ENCODE measurements at places on chromosomes 3 and 15.

DNA sequence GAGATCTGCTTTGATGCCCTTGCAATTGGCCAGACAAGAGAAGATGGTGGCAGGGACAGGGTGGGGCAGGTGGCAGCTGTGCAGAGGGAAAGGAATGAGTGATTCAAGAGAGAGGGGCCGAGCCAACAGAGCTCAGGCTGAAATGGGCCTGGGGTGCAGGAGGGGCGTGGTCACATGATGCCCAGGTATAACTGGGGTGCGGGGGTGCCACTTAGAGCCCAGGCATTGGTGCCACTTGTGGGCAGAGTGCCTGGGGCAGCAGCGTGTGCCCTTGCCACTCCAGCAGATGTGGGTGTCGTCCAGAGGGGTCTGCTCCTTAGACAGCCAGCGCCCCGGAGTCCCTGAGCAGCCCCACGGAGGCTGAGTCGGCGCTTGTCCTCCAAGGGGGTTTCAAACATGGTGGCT is 88.7 kb downstream of the PLXNA1 start:
- DNase-seq, result no peak

DNA sequence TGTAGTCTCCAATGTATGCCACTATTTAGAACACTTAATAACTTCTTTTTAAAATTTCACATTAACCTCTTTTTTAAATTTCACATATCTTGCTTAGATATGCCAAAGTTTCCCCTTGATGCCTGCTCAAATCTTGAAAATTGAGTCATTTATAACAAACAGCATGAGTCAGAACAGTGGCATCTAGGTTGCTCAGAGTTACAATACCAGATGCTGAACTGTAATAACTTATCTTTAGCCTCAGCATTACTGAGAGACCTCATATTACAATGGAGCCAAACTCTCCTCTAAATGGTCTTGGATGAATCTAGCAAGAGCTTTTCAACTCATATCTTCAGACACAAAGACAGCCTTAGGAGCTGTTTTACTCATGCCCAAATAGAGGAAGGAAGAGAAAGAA is 439.3 kb upstream of the ARPP21 start:
- no peak for DNase-seq

GRCh38 chr3:107598926-107599771 is 76.4 kb downstream of the BBX start:
- DNase-seq, result peak; percentile 64

DNA sequence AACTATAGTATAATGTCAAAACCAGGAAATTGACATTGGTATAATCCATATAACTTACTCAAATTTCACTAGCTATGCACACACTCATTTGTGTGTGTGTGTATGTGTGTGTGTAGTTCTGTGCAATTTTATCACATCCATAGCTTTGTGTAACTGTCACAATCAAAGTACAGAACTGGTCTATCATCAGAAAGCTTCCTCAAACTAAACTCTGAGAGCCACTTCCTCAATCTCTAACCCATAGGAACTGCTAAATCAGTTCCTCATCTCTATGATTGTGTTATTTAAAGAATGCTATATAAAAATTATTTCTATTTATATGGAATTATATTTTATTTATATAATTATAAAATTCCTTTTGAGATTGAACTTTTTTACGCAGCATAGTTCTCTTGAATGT is 18.1 kb downstream of the LNP1 start:
- no peak for DNase-seq

- no peak for DNase-seq
These were observed 184.9 kb downstream of the ZBTB20 start for GRCh38 chr3:114962189-114962588.

- DNase-seq, result no peak
These were observed 13.9 kb upstream of the PODXL2 start for GRCh38 chr3:127614928-127615589.

DNA sequence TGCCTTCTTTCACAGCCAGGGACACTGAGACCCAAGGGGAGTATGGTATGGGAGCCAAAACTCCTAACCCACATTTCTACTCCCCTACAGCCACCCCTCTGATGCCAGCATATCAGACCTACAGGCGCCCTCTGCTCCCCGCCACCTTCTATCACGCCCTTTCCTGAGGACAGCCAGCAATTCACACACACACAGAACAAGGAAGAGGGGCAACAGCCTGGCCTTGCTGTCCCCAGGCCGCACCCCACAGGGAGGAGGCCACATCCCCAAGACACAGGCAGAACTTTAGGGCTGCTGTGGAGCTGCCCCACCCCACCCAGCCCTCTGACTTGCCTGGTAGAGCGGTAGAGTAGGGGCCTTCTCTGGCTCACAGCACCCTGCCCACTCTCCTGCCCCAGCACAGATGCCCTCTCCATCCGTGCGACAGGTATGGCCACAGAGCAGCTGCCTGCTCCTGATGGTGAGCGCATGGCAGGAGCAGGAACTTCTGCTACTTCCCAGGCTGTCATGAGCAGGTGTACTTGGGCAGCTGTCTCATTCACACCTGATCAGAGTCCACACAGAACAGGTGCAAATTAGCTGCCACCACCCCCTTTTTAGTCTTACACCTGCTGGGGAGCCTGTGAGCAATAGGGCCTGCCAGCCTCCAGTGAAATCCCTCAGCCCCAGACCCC is 33.4 kb downstream of the CCDC33 start:
- DNase-seq, result no peak

- DNase-seq, result no peak
These were observed 213.7 kb upstream of the ADAMTS9 start for GRCh38 chr3:64901522-64901885.

DNA sequence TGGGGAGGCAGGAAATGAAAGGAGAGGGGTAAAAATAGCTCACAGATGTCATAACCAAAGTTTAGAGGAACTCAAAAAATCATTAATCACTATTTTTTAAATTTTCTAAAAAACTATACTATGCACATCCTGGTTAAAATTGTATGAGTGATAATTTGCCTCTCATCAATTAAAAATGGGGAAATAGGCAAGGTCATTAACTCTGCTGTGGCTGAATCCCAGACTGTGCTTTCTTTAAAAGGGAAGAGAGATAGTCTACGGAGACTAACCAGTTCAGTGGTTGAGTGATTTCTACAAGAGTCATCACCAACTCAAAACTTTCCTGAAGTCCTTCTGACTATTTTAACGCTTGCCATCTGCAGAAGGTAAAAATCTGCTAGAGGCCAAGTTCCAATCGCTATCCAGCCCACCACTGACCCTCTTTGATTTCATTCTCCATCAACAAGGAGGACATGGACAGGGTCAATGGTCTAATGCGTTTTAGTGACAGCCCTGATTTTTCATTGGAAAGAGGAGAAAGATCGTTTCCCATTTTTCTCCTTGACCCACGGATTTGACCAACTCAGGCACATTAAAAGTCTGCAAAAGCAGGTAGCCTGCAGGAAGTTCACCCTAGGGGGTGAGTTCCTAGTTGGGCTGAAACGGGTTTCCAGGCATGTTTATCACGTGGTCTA is 850 bp downstream of the SUCLG2 start:
- DNase-seq, result no peak

DNA sequence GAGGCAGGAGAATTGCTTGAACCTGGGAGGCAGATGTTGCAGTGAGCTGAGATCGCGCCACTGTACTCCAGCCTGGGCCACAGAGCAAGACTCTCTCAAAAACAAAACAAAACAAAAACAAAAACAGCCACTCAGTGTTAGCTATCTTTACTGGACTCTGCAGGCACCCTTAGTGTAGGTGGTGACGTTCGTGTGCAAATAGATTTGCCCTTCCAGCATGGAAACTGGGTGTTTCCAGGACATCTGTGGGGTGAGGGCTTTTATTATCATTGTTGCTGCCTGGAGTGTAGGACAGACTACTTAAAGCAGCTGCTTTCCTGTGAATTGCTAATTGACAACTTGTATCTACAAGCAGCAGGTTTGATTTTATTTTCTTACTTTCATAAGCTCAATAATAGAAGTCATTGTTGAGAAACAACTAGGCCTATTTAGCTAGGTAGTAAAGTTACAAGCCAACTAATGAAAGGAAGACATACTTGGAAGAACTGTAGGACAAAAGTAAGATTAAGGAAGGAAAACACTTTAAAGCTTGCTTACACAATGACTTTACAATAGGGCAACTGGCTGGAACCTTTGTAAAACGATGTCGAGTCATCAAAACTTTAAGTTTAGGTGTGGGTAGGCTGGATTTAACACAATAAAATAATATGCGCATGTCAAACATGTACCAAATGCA is 25.4 kb upstream of the SPPL2A start:
- DNase-seq, result no peak

DNA sequence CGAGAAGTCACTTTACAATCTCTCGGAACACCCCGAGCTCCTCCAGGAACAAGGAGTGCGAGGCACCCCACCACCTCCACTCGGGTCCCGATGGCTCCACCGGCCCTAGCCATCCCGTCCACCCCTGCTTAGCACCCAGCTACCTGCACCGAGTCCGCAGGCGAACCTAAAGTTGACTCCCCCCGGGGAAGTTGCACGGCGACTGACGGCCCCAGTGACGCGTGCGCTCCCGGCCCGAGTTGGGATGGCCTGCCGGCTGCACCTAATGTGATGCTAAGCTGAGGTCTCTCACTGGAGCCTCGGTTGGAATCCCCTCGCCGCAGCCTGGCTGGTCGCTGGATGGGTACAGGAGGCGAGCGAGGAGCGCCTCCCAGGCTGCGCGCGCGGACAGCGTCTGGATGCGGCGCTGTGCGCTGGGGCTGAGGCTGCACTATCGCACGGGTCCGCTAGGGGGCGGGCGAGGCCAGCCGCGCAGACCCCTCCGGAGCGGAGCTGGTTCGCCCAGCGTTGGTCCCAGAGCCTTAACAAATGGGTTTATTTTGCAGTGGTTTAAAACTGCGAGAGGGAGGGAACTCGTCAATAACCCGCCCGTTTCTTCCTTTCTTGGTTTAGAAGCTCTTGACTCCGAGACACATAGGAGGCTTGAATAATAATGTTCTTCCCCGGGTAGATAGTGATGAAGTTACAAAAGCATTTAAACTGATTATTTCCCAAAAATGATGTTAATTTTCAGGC is at the start of gene OXTR:
Gene OXTR (minus strand): TSS at position 526 of the 735 bp plus-strand sequence. CDS start 1,426 bp downstream, outside the sequence.
- peak; percentile 67 for DNase-seq

DNA sequence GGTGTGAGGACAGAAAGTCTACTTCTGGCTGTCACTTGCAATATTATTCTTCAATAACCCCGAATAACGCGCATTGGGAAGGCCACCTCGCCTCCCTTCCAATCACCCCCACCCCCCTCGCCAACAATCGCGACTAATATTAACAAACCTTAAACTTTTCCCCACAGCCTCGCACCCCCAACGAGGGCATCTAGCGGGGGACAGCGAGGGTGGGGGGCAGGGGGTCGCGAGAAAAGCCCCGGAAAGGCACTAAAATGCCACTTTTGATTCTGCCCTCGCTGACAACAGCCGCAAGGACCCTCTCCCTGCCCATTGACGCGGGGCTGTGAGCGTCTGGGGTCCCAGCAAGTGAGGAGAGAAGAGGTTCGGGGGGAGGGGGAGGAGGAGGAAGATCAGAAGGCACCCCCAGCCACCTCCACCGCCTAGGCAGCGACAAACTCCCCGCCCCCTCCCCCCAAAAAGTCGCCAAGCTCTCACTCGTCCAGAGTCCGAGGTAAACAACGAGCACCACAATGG is 868 bp downstream of the SATB1 start:
- peak; percentile 15 for DNase-seq

GRCh38 chr15:37375519-37375918 is 275.2 kb upstream of the MEIS2 start:
- DNase-seq, result no peak

DNA sequence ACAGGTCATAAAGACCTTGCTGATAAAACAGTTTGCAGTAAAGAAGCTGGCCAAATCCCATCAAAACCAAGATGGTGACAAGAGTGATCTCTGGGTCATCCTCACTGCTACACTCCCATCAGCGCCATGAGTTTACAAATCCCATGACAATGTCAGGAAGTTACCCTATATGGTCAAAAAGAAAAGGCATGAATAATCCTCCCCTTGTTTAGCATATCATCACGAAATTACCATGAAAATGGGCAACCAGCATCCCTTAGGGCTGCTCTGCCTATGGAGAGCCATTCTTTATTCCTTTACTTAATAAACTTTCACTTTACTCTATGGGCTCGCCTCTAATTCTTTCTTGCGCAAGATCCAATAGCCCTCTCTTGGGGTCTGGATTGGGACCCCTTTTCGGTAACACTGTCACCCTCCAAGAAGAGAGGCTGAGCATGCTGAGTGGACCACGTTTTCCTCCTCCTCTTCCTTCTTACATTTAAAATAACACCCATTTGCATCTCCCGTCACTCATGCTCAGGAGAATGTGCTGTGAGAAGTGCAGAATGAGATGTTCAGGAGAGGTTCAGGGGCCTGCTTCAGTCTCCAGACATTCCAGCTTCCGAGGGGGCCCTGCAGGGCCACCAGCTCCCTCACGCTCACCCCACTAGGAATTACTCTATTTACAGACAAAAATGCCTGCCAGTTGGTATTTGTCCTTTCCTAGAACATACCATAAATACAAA is 47.3 kb downstream of the NSMCE3 start:
- no peak for DNase-seq

DNA sequence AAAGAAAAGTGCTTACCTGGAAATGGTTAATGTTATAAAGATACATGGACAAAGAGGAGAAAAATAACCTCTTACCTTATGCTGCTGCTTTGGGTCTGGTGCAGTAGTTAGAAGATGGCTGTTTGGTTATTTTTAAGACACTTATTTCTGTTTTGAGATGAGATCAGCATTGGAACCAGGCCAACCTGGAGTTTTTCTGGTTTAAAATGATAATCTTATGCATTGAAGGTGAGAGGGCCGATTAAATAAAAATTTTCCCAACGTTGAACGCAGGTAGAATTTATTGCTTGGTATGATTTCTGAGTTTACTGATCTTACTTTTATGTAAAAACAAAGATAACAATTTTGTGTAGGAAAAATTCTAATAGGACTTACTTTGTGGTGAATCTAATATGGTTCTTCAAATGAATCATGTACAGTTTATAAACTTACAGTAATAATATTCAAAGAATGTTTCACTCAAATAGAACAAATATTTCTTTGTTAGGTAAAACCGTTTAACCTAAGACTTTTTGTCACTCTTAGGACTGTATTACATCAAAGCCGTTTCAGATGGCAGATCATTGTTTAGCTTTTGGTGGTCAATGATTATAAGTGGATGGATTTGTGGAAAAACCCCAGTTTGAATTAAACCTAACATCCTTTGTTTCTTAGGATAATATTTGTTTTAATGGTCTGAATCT is 14.9 kb downstream of the UBE2E2 start:
- no peak for DNase-seq

DNA sequence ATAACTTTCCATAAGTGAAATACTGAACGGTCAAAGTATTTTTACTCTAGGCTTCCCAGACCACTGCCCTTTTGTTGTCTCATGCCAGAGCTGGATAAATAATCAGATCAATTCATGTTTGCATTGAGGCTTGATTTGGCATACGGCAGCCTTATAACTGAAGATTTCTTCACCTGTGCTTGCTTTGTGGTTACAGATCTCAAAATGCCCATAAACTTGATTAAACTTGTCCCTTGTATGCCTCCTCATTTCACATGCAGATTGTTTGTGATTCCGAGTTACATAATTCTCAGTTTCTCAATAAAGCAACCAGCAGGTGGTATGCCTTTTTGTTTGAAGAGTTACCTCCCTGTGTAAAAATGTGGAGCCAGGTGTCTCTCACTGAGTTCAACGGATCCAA is 211.4 kb upstream of the LRIG1 start:
- no peak for DNase-seq

GRCh38 chr15:27669641-27670040 is 429.5 kb downstream of the OCA2 start:
- no peak for DNase-seq
